HT-29 (cell line): ENCODE measurements at places on chromosomes 3 and 15.

- DNase-seq, result no peak
Measured at GRCh38 chr3:13877911-13878280, 2.0 kb downstream of the WNT7A start.

GRCh38 chr15:90710436-90711027, 6.6 kb upstream of the BLM start:
- no peak for DNase-seq

DNA sequence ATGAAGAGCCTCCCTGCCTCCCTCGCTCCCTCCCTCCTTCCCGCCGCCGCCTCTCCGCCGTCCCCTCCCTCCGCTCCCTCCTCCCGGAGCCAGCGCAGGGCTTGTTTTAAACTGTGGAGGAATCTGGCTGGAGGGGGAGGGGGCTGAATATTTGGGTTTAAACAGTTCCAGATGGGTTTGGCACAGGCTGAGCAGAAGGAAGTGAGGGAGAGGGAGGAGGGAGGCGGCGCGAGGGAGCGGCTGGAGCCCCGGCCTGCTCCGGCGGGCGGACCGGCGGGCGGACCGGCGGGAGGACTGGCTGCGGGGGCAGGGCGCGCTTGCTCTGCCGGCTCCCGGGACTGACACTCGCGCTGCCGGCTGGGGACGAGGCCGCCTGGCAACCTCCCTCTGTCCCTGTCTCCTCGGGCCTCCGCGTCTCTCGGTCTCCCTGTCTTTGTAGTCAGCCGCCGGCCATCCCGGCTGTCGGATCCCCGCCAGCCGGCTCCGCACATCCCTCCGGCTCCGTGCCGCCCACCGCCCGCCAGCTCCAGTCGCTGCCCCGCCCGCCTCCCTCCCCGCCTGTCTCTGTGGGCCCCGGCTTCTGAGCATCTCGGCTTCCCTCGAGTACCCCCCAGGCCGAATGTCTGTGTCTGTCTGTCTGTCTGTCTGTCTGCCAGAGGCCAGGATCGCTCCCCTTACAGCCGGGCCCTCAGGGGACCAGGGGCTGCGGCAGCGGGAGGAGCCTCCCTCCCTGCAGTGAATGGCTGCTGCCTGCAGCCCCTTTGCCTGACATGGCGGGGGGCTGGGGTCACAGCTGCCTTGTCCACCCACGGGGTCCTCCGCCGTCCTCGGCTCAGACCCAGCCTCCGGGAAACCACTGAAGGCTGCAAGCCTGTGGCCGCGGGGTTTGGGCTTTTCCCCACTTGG, 7.6 kb downstream of the EPHB3 start:
- DNase-seq, result no peak

DNA sequence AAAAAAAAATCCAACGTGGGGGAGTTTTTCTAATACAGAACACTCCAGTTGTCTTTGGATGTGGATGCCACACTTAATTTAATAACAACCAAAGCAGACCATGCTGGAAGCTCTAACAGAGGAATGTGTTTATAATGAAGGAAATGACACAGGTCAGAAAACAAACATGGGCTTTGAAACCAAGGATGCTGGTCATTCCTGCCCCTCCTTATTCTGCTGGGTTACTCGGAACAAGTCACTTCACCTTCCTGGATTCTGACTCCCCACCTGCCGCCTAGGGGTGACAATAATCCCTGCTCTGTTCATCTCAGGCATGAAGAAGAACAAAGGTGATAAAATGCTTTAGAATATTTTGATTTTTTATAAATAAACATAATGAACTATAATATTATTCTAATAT, 240.9 kb upstream of the ADAMTS9 start:
- DNase-seq, result no peak

DNA sequence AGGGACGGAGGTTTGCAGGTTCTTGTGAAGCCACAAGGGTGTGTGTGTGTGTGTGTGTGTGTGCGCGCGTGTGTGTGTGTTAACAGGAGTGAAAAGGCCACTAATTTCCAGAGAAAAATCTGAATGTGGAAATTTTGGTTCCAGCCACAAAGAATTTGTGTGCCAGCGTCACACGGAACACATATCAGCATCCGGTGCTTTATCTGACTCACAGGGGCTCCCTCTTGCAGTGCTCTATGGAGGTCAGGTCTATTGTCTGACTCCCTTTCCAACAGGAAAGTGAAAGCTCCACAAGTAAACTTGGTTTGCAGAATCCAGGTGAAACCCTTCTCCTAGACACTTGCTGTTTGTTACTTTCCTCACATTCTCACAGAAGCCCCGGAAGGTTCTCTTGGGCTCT, 6.2 kb downstream of the CLDN11 start:
- no peak for DNase-seq

GRCh38 chr3:149384911-149385321, 7.5 kb upstream of the TM4SF1 start:
- DNase-seq, result no peak

- DNase-seq, result no peak
Measured at GRCh38 chr15:99983886-99984286, 250.6 kb upstream of the LYSMD4 start.

DNA sequence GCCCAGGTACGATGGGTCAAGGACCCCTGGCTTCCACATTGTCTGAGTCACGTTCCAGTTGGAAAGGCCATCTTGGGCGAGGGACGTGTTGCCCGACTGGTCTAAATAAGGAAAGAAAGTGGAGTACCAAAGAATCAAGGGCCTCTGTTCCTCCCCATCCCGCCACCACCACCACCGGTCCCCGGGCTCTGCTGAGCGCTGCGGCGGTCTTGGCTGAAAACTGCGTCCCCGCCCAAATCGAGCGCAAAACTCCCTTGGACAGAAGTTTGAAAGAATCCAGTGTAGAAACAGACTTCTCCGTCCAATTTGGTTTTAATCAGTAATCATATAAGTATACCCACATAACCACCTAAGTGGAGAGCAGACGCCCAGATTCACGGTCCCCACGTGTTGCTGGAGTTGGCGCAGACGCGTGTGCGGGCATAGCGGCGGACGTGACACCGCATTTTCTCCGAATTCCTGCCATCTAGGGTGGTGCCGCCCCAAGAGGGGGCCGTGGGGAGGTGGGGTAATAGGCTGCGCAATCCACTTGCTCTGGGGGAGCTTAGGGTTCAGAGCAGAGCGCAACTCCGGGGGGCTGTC, 243.8 kb upstream of the TOPAZ1 start:
- no peak for DNase-seq
